ENCODE measurements at places on chromosomes 2 and 18.

DNA sequence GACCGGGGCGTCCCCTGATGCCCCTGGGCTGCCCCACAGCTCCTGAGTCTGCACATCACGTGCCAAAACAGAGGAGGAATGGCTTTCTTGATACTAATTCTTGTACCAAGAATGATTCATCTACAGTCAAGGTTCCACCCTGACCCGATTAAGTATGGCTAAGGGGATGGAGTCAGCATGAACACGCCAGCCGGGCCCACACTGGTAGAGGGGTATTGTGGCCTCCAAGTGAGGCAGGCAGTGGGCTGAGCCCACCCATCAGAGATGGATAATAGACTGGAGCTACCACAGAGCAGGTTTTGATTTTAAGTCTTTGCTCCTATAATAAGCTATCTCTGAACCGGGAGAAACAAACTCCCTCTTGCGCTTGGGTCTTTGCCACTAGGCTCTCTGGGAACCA lies 17.9 kb upstream of the GNAL start:
- no peak for DNase-seq

DNA sequence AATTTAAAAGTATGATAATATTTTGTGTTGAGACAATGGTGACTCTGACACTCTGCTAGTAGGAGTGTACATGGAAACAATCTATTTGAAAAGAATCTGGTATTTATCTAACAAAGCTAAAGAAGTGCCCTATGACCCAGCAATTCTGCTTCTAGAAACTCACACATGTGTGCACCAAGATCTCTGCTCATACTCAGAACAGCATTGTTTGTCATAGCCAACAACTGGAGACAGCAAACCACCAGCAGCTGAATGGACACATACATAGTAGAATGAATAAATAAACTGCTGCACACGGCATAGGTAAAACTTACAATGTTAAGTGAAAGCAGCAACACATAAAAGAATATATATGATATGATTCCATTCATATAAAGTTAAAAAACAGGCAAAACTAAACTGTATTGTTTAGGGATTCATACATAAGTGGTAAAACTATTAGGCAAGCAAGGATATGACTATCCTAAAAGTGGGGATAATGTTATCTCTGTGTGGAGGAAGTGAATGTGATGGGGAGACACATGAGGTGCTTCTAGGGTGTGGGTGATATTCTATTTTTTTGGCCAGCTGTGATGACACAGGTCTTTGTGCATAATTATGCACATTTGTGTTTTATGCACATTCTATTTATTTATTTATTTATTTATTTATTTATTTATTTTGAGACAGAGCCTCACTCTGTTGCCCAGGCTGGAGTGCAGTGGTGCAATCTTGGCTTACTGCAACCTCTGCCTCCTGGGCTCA lies 71.1 kb downstream of the RFTN2 start:
- DNase-seq = no peak

GRCh38 chr2:97919858-97920257 lies 75.9 kb downstream of the TMEM131 start:
- no peak for DNase-seq

DNA sequence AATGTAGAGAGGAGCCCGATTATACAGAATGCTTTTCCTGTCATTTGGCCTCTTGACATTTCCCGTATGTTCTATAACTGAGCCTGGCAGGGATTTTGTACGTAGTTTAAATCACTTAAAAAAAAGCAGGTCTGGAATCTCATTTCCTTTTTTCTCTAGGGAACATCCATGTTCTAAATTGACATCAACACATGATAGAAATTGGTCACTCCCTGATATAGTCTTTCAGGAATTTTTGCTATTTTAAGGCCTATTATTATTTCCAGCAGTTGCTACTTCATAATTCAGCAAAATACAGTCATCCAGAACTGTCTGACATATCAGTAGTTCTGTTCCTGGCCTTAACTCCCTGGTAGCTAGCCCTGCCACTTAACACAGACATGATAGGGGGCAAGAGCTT lies 565.7 kb upstream of the ZEB2 start:
- DNase-seq = no peak

GRCh38 chr18:55252053-55252675 lies 292.9 kb upstream of the CCDC68 start:
- no peak for DNase-seq

- DNase-seq = no peak
Measured at GRCh38 chr2:268323-268722, 3.6 kb downstream of the ACP1 start.

Measured in midbrain (tissue), 1 donor.